ENCODE measurements at places on chromosomes 12 and 14. TPM values are rescaled to one million over a fixed set of nuclear protein-coding genes. Genes with fewer than 3 reads are reported as not detected.

IL31 gene
- not detected for total RNA-seq

HRK gene
- not detected for total RNA-seq

MFAP5 gene
- total RNA-seq: 0.72 TPM

GRCh38 chr12:61546296-61546695 is 713.9 kb upstream of the USP15 start:
- no peak for DNase-seq
- H3K4me3 ChIP-seq: no peak overlapping the region
- no peak overlapping the region for H3K27ac ChIP-seq

DNA sequence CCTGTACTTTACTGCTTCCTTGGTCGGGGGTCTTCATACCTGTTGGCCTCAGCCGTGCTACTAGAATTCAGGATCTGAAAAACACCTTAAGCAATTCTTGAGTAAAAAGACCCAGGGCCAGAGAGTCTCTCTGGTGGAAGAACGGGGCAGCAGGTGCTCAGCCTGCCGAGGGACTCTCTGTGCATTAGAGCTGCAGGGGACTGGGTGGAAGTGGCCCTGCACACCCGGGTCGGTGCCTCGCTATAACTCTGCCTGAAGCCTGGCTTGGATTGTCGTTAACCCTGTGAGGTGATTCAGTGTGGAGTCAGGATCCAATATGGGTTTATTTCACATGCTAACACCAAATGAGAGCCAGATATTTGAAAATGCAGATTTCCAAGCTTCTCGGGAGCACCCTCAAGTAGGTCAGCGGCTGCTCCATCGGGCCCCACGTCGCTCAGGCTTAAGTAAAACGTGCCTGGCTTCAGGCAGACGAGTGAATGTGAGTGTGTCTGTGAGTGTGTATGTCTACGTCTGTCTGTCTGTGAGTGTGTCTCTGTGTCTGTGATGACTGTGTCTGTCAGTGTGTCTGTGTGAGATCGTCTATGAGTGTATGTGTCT is 35.1 kb upstream of the C14orf180 start:
- no peak overlapping the region for H3K27ac ChIP-seq
- H3K27me3 ChIP-seq: no peaks in the 10 kb centered on the region
- H3K4me3 ChIP-seq: no peak overlapping the region
- no peak for DNase-seq
